ENCODE measurements at places on chromosomes 1 and 21.

- DNase-seq, result no peak
Observed at GRCh38 chr1:45112661-45113060, 93.7 kb downstream of the ZSWIM5 start.

DNA sequence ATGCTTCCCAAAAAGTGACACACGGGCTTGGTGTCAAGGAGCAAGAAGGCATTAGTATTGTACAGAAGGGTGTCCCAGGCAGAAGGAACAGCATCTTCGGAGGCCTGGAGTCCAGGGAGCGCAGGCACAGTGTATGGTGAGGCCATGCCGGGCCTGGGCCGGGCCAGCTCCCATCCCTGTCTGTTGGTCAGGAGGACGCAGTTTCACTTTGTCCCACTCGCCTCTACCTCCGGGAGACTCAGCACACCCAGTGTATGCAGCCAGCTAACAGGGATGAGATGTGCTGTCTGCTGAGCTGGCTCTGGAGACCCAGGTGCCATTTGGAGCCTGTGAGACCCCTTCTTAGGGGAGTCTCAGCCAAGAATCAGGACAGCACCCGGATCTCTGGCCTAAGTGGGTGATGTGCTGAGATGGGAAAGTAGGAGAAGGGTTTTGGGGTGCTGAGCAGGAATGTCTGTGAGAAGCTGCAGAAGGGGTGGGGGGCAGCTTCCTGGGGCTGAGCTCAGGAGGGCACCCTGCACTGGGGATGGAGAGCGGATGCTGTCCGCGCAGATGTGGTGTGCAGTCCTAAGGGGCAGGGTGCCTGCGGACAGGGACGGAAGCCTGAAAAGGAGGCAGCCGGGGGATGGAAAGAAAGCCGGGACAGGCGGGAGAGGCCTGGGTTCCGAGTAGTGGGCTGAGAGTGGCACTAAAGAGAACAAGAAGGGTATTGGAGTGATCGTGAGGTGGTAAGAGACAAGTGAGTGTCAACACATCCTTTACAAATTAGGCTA lies 25.7 kb downstream of the DMRTB1 start:
- DNase-seq, result no peak

DNA sequence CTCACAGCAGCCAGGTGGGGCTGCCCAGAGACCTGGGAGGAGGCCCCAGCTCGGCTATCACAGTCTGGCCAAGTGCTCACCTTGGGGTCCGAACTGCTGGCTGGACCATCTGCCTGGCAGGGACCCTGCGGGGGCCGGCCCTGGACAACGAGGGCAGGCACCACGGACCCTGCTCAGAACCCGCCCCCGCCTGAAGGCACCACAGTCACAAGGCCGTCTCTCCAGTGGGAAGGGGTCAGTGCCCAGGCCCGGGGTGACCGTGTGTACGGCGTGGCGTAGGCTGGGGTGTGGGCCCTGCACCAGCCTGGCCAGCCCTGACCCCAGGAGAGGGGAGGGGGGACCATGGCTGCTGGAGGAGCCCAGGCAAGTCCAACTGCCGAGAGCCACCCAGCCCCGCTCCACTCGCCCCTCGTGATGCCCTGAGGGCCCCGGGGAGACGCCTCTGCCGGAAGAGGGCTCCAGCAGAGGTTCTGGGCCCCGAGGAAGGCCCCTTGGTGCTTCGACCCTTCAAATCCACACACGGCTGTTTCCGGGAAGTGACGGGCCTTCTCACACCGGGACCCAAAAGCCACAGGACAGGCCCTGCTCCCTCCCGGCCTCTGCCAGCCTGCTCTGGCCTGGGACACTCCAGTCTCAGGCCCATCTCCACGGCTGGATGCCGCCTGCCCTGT lies 11.2 kb upstream of the RNF223 start:
- DNase-seq, result no peak

DNA sequence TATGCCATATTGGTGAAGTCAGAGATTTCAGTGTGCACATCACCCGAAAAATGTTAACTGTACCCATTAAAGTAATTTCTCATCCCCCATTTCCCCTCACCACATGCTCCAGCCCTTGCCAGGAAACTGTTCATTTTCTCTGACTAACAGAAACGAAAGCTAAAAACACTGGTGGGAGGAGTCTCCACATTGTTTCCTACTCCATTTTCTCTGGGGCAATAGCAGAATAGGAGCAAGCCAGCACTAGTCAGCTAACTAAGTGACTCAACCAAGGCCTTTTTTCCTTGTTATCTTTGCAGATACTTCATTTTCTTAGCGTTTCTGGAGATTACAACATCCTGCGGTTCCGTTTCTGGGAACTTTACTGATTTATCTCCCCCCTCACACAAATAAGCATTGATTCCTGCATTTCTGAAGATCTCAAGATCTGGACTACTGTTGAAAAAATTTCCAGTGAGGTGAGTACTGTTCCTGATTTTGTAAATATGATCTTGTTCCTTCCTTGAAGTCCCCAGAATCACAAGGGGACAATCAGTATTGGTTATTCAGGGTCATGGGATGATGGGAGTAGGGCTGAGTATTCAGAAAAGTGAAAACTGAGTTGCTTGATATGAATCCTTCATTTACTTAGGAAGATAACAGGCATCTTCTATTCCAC lies at the start of gene IFI16:
Gene IFI16 (plus strand): TSS at position 204 of the 658 bp plus-strand sequence. CDS start 4,774 bp downstream, outside the sequence.
- DNase-seq, result peak; percentile 42

DNA sequence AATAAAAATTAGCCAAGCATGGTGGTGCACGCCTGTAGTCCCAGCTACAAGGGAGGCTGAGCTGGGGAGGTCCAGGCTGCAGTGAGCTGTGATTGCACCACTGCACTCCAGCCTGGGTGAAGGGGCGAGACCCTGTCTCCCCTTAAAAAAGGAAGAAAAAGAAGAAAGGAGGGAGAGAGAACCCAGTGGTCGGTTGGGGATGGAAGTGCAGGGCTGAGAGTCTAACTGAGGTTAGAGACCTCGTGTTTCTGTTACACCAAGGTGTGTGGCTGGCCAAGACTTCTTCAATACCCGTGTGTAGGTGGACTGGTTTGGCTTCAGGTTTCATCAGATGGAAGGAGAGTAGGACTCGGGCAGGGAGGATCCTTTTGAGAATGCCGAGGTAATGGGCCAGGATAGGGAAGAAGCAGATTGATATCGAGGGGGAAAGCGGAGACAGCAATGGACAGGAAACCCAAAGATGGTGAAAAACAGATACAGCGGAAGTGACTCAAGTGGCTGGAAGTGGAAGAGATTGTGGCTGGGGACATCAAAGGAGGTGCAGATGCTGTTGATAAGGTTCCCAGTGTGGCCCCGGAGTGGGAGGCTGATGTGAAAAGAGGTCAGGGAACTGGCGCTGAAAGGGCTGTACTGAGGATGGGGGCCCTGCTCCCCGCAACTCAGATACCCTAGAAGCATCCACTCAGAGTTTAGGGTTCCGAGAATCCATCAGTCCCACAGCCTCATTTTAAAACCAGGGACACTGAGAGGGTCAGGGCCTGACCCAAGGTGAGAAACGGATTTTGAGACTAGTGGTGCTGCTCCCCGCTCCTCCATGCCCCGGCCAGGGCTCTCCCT lies 681 bp upstream of the UBXN10 start:
- peak; percentile 62 for DNase-seq

- no peak for DNase-seq
Observed at GRCh38 chr1:10610901-10611600, 136.3 kb downstream of the PEX14 start.

DNA sequence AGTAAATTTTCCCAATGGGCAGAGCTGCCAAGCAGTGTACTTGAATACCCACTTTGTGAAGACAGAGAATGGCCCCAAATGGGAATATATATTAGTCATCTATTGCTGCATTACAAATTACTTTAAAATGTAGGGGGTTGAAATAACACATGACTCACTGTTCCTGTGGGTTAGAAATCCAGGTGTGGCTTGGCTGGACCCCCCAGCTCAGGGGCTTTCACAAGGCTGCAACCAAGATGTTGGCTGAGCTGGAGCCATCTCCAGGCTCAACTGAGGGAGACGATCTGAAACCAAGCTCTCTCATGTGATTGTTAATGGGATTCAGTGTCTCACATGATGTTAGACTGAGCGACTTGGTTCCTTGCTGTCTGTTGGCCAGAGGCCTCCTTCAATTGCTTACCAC lies 33.4 kb upstream of the ARHGAP29 start:
- DNase-seq, result no peak

DNA sequence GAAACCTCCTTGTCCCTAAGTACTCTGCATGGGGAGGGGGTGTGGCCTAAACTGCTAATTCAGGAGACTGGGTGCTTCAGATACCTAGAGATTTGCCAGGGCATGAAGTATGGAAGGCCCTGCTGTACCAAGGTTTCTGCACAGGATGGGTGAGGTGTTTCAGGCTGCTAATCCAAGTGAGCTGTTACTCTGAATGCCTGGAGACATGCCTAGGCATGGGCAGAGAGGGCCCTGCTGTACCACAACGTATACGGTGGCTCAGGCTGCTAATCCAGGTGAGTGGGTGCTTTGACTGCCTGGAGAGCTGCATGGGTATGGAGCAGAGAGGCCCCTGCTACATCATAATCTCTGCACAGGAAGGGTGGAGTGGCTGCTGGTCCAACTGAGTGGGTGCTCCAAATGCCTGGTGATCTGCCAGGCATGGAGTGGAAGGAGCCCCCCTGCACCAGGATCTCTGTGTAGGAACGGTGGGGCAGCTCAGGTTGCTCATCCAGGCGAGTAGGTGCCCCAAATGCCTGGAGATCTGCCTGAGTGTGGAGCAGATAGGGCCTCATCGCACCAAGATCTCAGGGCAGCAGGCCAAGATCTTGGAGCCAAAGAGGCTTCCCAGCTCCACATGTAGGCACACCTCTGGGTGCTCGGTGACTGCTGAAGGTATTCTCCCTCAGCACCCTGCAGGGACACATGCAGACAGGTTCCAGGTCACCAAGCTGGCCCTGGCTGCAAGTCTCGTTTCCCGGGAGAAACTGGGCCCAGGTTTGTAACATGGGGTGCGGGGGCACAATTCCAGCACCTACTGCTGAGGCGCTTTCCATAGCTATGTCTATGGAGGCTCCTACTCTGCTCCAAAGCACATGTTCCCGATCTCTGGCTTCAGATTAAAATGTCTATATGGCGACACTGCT lies 252.5 kb upstream of the PLXNA2 start:
- no peak for DNase-seq

DNA sequence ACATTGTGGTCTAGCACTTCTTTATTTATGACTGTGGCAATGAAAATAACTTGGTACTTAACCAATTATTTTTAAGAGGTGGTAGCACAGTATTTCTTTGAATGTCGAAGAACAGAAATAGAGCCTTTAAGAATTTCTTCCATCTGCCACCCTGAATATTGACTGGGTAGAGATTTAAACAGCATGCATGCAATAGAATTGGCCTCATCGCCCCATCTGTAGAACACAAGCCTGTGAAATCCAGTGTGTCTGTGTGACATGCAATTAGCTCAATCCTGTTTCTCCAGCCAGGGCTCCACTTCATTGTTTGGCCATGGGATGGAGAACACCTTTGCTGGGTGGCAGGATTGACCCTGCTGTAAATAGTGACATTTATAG lies 17.1 kb upstream of the KLHDC8A start:
- no peak for DNase-seq

GRCh38 chr1:181062836-181063428 lies 25.6 kb upstream of the IER5 start:
- peak; percentile 39 for DNase-seq

DNA sequence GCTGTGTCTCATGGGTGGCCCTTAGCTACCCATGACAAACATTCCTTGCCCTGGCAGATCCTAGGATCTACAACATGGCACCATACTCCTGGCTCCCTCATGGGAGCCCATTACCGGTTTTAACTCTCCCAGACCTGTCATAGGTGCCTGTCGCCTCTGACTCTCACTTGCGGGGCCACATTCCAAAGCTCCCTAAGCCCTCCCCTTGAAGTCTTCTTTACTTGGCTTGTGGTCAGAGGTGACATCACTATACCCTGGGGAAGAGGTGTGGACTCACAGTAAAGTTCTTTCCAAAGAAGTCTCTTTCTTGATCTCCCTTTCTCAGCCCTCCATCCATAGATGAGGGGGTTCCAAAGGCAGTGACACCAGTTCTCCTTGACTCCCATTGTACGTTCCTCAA lies 5.4 kb upstream of the SLAMF9 start:
- DNase-seq, result no peak

DNA sequence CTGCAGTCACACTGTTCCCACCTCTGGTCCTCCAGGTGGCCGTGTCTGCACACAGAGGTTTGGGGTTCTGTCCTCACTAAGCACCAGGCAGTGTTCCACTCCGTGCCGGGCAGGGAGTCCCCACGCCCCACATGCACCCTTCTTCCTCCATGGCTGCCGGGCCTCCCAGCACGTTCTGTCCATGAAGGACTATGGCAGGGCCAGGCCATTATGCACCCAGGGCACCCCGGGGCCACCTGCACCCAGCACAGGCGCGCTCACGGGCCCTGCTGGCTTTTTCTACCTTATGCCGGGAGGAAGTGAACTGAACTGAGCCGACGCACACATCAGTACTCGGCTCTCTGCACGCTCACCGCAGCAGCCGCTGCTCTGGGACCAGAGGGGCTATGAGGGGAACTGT lies 10.3 kb downstream of the PANK4 start:
- no peak for DNase-seq

DNA sequence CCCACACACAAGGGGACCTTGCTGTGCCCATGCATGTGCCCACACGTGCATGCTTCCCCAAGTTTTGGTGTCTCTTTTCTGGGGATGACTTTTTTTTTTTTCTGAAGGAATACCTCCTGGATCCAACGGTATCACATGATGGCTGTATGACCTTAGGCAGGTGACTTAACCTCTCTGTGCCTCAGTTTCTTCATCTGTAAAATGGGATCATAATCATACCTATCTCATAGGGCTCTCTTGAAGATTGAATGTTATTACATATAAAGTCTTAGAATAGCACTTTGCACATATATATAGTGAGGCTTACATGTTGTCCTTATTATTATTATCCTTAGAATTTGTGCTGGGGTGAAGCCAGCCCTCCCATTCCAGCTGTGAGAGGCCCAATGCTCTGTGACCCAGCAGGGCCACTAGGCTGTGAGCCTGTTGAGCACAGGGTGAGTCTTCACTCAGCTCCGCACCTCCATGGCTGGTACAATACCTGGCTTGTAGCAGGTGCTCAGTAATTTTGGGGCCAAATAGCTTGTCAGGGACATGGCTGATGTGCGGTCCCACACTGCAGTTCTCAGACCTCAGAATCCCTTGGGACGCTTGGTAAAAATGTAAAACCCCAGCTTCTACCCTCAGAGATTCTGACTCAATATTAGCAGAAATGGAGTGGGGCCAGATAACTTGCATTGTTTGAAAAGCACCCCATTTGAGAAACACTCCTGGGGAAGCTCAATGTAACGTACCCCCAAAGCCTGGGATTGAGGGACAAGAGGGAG lies 20.6 kb downstream of the STUM start:
- no peak for DNase-seq

GRCh38 chr1:235415008-235415904 lies 48.0 kb downstream of the TBCE start:
- DNase-seq, result peak; percentile 52

All from activated gamma-delta T cell treated with Interleukin-2 at 50 U/mL for 16 hours (primary cell).